Stimulated activated naive CD8-positive, alpha-beta T cell treated with anti-CD3 and anti-CD28 coated beads, Interleukin-15, amount 100 ng/mL, for 72 hours (primary cell): ENCODE measurements at places on chromosomes 6 and 20.
A peak's percentile ranks its signal among the peaks of the same experiment; 100 is the strongest.

- DNase-seq: no peak
Observed at GRCh38 chr20:9323622-9324021, 190.8 kb upstream of the LAMP5 start.

GRCh38 chr6:89411145-89412070 is 665 bp downstream of the RRAGD start:
- peak; percentile 34 for DNase-seq

- DNase-seq: peak; percentile 32
Observed at GRCh38 chr6:72621291-72622093, at the start of gene KCNQ5. Gene KCNQ5 (plus strand): TSS chr6:72622064.

DNA sequence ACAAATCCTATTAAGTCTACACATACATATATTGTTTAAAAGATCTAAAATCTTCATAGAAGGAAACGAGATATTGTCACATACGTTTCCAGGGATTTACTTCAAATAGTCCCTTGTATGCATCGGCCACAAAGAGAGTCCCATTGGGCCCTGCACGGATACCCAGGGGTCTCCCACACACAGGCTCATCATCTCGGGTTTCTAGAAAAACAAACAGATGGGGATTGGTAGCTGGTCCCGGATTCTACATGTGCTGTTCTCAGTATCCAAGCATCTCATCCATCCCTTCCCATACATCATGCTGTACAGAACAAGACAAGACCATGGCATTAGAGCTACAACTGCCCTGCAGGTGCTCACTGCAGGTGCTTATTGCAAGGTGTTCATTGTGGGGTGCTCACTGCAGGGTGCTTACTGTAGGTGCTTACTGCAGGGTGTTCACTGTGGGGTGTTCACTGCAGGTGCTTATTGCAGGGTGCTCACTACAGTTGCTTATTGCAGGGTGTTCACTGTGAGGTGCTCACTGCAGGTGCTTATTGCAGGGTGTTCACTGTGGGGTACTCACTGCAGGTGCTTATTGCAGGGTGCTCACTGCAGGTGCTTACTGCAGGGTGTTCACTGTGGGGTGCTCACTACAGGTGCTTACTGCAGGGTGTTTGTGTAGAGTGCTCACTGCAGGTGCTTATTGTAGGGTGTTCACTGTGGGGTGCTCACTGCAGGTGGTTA is 21.0 kb downstream of the APMAP start:
- DNase-seq: no peak

- DNase-seq: no peak
Observed at GRCh38 chr6:98648211-98648914, 186.0 kb upstream of the POU3F2 start.

DNA sequence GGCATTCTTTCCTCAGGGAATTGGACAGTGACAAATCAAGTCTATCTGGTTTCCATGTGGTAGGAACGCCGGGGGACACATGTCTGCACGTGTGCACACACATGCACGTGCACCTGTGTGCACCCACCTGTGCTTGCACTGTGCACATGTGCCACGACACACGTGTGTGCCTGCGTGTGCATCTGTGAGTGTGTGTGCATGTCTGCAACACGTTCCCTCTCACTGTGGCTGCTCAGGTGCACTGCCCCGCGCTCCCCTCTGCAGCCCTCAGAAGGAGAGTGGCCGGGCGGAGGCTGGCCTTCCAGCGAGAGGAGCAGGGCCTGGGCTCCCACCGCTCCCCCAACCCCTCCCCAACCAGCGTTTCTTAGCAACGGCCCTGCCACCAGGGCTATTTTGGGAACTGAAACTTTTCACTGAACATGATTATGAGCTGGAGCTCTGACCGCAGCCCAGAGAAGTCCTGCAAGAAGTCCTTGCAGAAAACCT is 147.8 kb downstream of the PHACTR3 start:
- no peak for DNase-seq

GRCh38 chr6:49325891-49326290 is 137.2 kb downstream of the MMUT start:
- DNase-seq: no peak

GRCh38 chr6:130647246-130647645 is 180.0 kb upstream of the SMLR1 start:
- no peak for DNase-seq

DNA sequence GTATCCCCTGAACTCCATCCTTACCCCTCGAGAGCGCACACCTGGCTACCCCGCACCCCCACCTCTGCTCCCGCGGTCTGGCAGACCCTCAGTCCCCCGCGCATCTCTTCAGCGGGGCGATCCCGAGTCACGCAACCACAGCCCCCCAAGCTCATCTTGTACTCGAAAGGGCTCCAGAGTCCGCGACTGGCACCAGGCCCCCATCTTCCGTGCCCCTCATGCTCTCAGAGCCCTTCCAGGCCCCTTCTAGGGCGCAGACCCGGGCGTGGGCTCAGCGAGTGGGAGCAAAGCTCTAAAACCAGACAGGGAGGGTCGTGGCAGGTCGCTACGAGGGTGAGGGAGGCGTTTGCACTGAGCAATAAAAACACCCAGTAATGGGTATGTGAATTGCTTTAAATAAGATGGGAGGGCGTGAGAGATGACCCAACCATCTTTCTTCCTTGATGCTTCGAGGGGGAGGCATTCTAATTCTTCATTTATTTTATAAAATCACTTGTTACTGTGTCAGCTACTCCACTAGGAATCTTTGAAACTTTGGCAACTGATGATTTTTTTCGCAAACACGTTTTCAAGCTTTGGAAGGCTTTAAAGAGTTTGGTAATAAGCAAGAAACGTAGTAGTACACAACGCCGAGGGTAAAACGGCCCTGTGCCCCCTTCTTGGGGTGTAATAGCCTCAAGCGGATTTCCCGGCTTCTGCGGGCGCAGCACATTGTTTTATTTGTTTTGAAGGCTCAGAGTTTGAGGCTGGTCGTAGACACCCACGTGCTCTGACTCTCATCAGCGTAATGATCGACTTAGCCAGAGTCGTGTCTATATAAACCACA is 42.6 kb upstream of the SUPT3H start:
- peak; percentile 69 for DNase-seq

DNA sequence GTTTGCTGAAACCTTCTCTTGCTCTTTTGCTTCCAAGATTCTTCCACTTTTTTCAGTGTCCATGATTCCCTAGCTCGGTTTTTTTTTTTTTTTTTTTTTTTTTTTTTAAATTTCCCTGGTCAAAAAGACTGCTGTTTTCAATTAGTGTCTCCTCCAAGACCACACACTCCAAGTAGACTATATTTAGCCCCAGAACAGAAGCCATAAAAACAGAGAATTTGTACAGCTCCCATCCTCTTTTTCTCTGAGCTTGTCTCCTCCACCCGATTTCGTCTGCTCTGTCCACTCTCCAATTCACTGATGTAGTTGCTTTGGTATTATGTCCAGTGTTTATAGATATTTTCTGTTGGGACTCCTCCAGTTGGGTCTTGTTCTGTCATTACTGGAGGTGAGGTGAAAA is 37.6 kb downstream of the RSPH3 start:
- DNase-seq: no peak

GRCh38 chr20:6766433-6766832 is 1.1 kb upstream of the BMP2 start:
- no peak for DNase-seq

DNA sequence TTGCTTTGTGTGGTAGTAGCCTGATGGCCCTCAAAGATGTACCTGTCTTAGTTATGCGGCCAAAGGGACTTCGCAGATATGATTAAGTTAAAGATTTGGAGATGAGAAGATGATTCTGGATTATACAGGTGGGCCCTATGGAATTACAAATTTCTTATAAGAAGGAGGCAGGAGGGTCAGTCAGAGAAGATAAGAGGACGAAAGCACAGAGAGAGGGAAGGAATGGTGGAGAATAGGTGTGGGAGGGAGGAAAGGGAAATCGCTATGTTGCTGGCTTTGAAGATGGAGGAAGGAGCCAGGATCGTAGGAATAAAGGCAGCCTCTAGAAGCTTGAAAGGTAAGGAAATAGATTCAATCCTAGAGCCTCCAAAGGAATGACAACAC is 1.2 kb upstream of the TSPYL1 start:
- DNase-seq: no peak

DNA sequence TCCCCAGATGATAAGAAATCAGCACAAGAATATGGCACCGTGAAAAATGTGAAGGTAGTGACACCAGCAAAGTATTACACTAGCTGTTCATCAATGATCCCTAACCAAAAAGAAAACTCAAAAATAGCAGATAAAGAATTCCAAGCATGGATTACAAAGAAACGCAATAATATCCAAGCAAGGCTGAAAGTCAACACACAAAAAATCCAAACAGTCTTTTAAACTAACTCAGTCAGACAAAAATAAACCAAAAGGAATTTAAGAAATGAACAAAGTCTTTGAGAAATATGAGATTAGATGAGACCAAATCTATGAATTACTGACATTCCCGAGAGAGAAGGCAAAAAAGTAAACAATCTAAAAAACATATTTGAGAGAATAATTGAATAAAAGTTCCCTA is 976.1 kb upstream of the MAP3K7 start:
- no peak for DNase-seq

GRCh38 chr6:71982389-71982788 is 96.0 kb downstream of the RIMS1 start:
- DNase-seq: no peak

DNA sequence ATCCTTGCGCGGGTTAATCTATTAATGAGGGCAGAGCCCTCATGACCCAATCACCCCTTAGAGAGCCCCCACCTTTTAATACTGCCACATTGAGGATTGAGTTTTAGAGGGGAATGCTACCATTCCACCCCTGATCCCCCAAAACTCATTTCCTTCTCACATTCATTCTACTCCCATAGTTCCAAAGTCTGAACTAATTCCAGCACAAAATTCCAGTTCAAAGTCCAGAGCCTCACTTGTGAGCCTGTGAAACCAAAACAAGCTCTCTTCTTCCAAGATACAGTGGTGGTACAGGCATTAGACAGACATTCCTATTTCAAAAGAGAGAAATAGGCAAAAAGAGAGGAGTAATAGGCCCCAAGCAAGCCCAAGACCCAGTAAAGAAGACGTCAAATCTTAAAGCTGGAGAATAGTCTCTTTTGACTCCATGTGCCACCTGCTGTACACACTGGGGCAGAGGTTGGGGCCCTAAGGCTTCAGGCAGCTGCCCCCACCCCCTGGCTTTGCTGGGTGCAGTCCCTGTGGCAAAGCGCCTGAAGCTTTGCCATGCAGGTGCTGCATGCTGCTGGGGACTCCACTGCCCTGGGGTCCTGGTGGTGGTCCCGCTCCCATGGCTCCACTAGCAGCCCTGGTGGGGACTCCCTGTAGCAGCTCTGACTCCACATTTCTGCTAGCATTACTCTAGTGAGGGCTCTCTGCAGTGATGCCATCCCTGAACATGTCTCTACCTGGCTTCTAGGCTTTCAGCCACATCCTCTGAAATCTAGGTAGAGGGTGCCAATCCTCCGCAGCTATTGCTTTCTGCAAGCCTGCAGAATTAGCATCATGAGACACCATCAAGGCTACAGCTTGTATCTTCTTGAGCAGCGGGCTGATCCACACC is 41.3 kb downstream of the RSPH3 start:
- no peak for DNase-seq

GRCh38 chr20:38917657-38918056 is 8.6 kb upstream of the FAM83D start:
- DNase-seq: no peak

DNA sequence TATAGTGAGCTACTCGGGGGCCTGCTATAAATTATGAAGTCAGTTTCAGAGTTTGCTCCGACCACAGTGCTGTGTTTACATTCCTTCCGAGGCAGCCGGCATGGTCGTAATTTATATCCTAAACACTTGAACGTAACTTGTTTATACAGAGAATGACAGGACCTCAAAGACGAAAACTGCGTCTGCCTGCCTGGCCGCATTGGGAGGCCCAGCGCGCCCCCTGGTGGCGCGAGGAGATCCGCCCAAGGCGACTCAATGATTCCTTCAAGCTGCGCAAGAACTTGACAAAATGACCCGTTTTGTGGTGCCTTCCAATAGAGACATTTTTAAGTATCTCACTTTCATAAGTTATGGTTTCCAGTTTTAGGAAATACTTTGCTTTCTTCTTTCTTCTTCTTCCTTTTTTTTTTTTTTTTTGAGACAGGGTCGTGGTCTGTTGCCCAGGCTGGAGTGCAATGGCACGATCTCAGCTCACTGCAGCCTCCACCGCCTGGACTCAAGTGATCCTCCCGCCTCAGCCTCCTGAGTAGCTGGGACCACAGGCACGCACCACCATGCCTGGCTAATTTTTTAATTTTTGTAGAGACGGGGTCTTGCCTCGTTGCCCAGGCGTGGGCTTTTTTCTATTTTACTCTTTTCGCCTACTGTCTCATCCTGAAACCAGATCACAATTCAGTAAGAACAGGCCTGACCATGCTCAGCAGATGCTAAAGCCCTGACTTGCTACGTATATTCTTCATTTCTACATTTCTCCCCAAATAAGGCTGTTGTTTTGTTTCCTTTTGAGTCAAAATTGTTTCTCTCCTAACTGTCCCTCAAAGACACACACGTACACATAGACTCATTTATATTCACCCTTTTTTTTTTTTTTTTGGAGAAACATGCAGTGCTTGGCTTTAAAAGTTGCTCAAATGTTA is 7.8 kb downstream of the FOXF2 start:
- peak; percentile 78 for DNase-seq

- DNase-seq: no peak
Observed at GRCh38 chr6:14863902-14864850, 381.7 kb upstream of the JARID2 start.

- DNase-seq: no peak
Observed at GRCh38 chr20:10328897-10329255, 105.1 kb downstream of the MKKS start.

GRCh38 chr6:56009636-56010035 is 134.2 kb upstream of the BMP5 start:
- no peak for DNase-seq

DNA sequence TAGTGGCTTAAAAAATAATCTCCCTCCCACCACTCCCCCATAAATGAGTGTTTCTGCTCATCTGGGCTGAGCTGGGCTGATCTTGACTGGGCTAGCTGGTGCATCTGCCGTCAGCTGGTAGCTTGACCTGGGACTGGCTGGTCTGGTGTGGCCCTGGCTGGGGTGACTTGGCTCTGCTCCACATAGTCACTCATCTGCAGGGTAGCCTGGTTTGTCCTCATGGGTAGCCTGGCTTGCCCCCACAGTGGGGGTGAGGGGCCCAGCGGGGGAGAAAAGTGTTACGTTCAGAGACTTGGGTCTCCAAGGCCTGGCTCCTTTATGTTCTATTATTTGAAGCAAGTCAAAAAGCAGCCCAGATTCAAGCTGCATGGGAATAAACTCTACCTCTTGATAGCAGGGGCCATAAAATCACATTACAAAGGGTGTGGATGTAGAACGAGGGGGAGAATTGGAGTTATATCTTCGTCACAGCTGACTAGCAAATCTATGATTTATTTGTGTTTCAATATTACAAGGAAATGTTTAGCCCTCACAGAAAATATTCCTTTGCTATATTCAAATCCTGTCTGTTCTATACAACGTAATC is 32.9 kb downstream of the EDN3 start:
- DNase-seq: no peak

GRCh38 chr20:40892642-40893041 is 136.0 kb upstream of the TOP1 start:
- no peak for DNase-seq

GRCh38 chr6:114260810-114261209 is 82.0 kb downstream of the HS3ST5 start:
- no peak for DNase-seq
